Activated CD4-positive, CD25-positive, alpha-beta regulatory T cell (primary cell): ENCODE measurements at places on chromosomes 5 and 9.

- no peak for DNase-seq
Observed at GRCh38 chr5:132905938-132906337, 32.5 kb downstream of the LEAP2 start.

DNA sequence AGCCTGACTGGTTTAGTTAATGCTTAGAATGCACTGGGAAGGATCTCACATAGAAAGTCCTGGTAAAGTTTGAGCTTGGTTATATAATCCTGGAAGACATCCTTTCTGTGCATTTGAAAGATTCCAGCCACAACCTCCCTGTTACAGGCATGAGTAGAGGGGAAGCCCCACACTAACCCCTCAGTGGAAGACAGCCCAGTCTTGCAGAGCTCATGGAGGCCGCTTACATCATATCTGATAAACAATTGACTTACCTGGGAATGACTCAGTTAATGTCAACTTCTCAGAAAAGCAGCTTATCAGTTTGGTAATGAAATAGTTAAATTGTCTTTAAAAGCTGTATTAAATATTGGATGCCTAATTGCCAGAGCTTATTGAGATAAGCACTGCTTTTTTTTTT, 28.1 kb upstream of the PDE8B start:
- no peak for DNase-seq

DNA sequence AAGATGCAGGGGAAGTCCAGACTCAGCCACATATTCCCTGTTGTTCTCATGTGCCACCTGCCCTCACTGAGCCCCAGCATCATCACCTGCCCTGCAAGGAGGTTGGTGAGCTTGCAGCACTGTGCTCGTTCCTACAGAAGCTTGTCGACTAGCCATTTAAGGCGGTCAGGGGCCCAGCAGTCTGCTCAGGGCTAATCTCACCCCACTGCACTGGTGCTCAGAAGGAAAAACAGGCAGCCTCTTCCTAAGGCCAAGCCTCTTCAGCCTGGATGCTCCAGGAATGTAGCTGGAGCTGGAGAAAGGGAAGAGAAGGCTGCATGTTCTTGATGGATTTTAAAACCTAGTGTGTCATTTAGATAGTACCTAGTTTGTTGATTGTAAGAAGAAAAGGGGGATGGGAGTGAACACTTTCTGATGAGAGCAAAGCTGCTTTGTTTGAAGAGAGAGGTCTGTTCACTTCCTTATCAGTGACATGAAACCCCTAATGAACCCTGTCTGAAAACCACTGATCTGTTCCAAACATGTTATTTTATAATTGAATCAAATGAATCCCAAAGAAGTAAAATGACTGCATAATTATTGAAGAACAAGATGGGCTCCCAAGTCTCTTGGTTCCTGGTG, 10.6 kb upstream of the ASPN start:
- DNase-seq = no peak

DNA sequence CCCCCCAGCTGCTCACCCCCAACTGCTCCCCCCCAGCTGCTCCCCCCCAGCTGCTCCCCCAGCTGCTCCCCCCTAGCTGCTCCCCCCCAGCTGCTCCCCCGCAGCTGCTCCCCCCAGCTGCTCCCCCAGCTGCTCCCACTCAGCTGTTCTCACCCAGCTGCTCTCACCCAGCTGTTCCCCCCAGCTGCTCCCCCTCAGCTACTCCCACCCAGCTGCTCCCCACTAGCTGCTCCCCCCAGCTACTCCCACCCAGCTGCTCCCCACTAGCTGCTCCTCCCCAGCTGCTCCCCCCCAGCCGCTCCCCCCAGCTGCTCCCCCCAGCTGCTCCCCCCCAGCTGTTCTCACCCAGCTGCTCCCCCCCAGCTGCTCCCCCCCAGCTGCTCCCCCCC, 22.8 kb upstream of the AHRR start:
- no peak for DNase-seq

GRCh38 chr5:33010846-33011245, 299.7 kb downstream of the NPR3 start:
- DNase-seq = no peak

DNA sequence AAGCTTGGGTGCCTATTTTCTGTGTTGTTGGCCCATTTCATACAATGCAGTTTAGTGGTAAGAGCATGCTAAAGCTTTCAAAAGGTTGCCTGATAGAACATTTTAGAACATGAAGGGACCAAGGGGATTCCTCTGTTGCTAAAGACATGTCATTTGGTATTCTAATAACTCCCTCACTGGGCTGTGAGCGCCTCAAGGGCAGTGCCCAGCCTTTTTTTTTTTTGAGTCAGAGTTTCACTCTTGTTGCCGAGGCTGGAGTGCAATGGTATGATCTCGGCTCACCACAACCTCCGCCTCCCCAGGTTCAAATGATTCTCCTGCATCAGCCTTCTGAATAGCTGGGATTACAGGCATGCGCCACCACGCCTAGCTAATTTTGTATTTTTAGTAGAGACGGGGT, 77.1 kb downstream of the PCSK5 start:
- no peak for DNase-seq

GRCh38 chr9:85155352-85155751, 485.8 kb downstream of the NTRK2 start:
- DNase-seq = no peak

- no peak for DNase-seq
Observed at GRCh38 chr9:33742519-33742918, 52.8 kb upstream of the PRSS3 start.

GRCh38 chr5:78666041-78666444, 17.5 kb upstream of the LHFPL2 start:
- DNase-seq = no peak
